ENCODE measurements at places on chromosomes 11 and 22.

GRCh38 chr11:73187854-73188253 is 30.2 kb upstream of the P2RY2 start:
- no peak for DNase-seq

- DNase-seq: no peak
Measured at GRCh38 chr11:132646890-132647289, 885.4 kb downstream of the OPCML start.

DNA sequence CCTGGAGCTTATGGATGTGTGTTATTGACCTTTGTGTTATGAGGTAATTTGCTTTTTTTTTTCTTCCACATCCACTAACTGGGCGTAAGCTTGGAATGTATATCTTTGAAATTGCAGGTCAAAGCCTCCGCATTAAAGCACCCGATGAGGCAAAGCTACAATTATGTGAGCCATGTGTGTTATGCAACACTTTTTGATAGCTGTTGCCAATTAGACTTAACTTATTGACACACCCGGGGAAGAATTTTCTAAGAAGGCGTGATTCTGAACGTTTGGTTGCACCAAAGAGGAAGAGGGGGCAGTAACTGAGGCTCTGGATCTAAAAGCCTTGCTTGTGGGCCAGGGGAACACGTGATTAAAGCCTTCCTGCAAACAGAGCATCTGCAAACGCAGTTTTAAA is 610 bp upstream of the TEX12 start:
- no peak for DNase-seq

GRCh38 chr11:20609727-20610707 is 10.6 kb downstream of the SLC6A5 start:
- peak; percentile 30 for DNase-seq

- no peak for DNase-seq
Measured at GRCh38 chr11:28274216-28274615, 166.0 kb downstream of the METTL15 start.

DNA sequence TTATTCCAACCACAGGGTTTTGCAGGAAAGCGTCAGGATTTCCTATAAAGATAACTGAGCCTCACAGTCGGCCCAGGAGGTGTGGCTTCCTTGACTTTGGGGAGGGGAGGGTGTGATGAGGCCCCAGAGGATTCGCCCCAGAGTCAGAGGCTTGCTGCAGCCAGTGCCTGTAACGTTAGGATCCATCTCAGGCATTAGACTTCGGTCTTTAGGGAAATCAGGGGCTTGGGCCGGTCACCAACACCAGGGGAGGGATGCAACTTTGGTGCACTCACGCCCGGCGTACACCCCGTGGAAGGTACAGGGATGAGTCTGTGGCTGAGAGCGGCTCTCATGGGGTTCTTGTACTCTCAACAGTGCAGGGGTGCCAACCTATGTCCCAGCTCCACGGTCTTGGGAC is 5.7 kb upstream of the ANO1 start:
- DNase-seq: no peak

DNA sequence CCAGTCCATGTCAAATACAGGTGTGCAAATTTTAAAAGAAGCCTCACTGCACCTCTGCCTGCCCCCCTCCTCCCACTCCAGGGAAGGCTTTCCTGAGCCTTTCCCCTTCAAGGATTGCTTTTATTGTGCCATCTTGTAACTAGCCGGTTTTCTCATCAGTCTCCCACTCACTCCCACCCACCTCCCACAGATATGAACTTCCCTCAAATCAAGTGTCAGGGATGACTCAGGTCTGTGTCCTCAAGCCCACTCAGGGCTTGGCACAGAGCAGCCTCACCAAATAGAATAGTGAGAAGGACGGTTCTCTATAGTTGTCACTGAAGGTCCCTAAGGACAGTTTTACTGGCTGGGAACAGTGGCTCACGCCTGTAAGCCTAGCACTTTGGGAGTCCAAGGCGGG is 43.0 kb downstream of the THAP12 start:
- no peak for DNase-seq

- no peak for DNase-seq
Measured at GRCh38 chr11:64224891-64225607, 937 bp downstream of the TRPT1 start.

DNA sequence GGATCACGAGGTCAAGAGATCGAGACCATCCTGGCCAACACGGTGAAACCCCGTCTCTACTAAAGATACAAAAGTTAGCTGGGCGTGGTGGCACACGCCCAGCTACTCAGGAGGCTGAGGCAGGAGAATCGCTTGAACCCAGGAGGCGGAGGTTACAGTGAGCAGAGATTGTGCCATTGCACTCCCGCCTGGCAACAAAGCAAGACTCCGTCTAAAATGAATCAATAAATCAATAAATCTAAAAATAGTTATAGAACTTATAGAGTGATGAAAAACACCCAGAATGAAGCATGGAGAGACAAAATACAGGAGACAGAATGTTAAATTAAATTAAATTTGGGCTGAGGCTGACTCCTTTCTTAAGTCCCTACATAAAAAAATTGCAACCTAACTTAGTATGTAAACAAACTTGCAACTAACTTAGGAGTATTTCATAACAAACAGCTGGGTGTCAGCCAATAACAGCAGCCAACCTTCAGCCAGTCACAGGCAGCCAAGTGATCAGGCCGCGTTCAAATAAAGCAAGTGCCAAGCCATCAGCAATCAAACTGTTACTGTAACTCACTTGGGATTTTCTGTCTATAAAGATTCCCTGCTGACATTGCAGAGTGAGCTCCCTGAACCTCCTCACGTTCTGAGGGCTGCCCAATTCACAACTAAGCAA is 7.3 kb upstream of the TP53AIP1 start:
- DNase-seq: no peak

DNA sequence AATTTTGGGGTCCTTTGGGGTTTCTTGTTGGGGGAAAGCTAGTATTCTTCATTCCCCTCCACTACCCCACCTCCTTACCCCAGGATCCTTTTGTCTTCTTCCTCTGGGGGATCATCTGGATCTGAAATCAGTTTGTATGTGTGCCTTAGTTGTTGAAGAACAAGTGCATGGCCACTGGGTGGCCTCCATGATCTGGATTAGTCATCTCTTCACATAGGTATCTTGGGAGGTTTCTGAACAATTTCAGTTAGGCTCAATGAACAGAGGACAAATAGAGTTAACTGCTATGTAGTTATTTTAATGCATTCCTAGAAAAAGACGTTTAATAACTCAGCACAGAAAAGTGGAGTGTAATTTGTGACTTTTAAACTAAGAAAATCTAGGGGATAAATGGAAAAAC is 7.1 kb upstream of the VWA5A start:
- no peak for DNase-seq

- DNase-seq: no peak
Measured at GRCh38 chr11:46543564-46543963, 50.3 kb downstream of the AMBRA1 start.

DNA sequence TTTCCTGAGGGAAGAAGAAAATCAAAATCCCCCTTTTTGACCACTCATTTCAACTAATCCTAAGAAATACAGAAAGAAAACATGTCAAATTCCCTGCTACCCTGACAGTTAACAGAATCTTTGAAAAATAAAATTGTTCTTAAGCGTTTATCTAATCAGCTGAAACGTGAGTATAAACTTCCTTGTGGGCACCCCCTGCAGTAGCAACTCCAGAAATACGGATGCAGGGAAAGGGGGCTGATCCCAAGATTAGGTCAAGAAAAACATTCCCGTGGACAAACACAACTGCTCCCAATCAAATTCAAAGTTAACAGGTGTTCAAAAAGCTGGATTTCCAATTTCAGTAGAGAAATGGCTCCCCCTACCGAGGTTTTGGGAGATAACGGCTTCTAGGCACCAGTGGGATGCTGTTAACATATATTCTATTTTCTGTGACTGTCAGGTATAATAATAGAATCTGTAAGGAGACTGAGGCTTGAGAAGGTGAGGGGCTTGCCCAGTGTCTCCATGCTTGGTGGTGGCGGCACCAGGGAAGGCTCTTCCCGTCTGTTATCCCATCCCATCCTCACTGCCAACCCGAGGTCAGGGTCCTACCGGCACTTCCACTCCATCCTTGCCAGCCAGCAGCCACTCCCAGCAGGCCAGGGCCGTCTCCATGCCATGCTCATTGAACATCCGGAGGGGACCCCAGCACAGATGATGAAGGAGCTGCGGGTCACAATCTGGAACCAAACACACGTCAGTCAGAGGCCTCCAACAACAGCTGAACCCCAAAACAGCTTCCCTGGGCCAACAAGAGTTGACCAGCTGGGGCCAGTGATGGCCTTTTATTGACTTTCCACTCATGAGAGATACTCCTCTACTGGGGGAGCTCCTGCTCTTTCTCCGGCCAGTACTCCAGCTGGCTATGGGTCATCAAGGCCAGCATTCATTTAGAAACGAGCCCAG is 32.0 kb upstream of the SERPIND1 start:
- DNase-seq: peak; percentile 37

DNA sequence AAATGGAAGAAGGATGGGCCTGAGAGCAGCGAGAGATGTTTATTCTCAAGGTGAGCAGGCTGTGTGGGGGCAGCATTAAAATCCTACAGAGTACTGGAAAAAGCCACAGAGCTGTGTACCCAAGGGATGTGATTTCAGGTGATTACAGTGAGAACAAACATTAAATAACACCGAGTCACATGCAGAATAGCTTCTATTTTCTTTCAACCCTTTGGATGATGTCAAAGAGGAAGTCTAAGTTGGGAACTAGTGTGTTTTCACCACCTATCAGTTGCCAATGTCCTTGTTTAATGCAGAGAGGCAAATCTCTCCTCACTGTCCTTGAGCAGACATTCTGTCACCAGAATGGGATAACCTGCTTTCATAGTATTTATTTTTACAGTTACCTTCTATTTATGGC is 379.6 kb upstream of the NARS2 start:
- no peak for DNase-seq

DNA sequence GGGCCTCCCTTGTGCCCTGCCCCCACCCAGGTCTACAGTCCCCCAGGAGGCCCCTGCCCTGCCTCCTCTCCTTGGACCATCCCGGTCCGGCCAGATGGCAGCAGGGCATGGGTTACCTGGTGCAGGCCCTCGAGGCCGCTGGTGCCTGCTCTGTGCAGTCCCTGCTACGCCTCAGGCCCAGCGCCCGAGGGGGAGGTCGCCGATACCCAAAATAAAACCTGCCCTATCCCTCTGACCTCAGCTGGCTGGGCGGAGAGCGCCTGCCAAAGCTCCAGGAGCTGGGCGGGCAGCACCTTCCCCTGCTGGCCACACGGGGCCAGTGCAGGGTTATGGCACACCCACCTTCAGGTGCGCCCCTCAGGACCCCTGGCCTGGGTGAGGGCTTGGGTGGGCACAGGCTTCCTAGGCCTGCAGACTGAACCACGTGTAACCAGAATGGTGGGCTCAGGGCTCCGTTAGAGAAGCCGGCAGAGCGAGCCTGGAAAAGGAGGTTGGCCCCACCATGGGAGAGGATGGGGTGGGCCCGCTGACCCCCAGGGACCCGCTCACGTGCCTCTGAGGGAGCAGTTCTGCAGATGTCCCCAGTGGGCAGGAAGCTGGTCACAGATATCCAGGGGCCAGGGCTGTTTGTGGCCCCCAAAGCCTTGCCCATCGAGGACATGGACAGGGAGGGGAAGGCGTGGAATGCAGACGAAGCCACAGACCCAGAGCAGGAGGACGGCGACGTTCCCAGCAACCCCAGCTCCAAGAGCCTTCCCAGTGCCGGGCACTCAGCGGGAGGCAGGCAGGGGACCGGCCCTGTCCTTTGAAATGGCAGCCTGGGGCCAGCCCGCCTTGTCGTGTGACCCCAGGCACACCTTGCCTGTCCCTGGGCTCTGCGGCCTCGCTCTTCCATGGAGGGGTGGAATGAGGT is 1.7 kb upstream of the TNNT3 start:
- DNase-seq: no peak

DNA sequence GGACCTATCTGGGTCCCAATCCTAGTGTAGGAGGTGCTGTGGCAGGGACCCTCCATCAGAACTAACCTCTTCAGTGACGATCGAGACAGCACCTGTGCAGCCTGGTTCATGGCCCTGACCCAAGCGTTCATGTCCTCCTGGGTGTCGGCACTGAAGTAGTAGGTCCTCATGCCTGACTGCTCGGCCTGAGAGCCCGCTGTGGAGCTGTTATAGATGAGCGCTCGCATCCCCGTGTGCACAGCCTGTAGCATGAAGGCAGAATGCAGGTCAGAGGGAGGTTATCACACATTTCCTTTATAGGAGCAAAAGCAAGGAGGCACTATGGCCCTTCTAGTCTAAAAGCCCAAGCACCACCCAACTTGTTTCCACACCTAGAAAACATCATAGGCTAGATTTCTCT is 103.0 kb downstream of the C11orf58 start:
- DNase-seq: no peak
